ENCODE measurements at places on chromosomes 6 and 20. TPM values are rescaled to one million over a fixed set of nuclear protein-coding genes. Genes with fewer than 3 reads are reported as not detected.

The GCNT2 gene
- 0.19 TPM for total RNA-seq

The CBLN4 gene
- total RNA-seq, result not detected

The CGA gene
- total RNA-seq, result not detected

The C6orf89 gene
- 73.2 TPM for total RNA-seq

The SEMG1 gene
- not detected for total RNA-seq

The ITCH gene
- total RNA-seq, result 55.4 TPM

The FOXA2 gene
- total RNA-seq, result not detected

Data from osteocyte (in vitro differentiated cells).